Brain pericyte (primary cell): ENCODE measurements at places on chromosomes 5 and 9.

DNA sequence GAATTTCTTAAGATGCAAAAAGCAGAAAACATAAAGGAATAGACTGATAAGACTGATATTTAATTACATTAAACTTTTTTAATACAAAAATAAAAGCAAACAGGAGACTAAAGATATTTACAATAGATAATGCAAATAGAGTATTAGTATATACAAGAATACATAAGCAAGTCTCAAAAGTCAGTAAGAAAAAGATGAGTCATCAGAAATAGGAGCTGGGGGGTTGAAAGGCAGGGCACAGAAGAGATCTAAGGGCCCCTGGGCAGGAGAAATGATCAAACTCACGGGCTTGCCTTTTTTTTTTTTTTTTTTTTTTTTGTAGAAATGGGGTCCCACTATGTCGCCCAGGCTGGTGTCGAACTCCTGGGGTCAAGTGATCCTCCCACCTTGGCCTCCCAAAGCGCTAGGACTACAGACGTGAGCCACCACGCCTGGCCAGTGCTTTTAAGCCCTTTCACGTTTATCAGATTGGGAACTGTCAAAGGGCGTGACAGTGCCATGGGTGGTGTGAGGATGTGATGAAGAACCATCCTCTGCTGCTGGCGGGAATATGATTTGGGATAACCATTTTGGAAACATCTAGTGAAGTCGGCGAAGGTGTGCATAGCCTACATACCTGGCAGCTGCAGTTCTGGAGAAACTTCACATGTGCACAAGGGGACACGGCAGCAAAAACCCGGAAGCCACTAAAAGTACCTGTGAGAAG lies 126.1 kb downstream of the CACNA1B start:
- no peak for DNase-seq

DNA sequence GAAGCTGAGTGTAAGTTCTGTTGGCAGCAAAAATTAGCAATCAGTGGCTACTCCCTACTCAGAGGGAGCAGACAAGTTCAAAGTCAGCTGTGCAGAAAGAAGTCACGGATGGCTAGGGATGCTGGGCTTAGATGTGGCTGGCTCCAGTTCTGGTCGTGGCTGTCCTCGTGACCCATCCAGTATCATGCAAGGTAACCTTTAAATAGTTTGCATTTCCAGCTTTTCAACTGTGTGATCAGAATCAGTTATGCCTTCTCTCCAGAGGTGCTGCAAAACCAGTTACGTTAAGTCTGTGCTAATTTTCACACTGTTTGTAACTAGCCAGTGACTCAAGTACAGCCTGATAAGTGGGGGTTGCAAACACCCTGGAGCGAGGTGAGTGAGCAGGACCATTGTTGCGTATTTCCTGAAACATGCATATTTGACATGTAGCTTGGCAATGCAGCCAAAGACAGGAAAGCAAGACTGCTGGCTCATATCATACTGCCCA lies 302.4 kb downstream of the ATPSCKMT start:
- no peak for DNase-seq

DNA sequence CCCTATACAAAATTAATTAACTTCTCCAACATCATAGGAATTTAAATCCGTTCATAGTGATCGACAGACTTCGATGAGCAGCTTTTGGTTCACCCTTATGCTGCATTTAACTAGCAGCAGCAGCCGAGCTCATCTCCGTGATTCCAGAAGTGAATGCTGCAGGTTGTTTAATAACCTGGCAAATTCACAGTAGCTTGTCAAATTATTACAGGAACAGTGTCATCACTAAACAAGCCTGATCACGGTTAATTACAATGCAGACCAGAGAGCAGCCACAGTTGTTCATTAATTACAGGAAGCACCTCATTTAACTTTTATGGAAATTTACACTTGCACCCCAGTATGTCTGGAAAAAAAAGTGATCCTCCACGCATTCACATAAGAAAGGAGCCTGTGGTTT lies 188.2 kb downstream of the BNC2 start:
- no peak for DNase-seq

GRCh38 chr5:156314416-156314815 lies 12.5 kb upstream of the SGCD start:
- no peak for DNase-seq

DNA sequence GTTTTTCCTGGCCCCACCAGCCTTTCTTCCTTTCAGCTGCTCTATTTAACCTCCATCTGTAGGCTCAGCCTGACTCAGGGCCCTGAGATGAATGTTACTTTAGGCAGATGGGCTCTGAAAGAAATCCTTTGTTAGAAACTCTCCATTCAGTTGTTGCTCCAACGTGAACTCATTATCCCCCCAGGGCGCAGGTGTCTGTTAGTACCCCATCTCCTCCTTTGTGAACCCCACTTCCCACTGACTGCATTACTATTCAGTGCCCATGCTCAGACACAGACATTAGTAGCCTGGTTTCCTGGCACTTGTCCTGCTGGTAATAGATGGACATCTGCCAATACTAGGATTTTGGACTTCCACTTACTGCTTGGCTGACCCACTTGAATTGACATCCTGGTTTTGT lies 1271.6 kb downstream of the PTPRD start:
- no peak for DNase-seq

DNA sequence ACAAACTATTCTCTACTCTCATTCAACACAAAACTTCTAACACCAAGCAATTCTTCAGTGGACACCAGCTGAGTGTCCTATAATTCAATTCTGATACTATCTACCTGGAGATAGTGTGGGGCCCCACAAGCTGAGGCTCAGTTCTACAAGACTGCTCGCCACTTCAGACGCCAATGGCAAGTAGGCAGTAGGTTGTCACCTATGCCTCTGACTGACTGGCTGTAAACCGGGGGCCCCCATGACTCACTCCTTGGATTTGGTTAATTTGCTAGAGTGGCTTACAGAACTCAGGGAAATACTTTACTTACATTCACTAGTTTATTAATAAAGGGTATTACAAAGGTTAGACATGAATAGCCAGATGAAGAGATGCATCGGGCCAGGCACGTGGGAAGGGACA lies 21.5 kb downstream of the INIP start:
- DNase-seq, result no peak

GRCh38 chr9:125646217-125646616 lies 60.8 kb downstream of the MAPKAP1 start:
- DNase-seq, result no peak

DNA sequence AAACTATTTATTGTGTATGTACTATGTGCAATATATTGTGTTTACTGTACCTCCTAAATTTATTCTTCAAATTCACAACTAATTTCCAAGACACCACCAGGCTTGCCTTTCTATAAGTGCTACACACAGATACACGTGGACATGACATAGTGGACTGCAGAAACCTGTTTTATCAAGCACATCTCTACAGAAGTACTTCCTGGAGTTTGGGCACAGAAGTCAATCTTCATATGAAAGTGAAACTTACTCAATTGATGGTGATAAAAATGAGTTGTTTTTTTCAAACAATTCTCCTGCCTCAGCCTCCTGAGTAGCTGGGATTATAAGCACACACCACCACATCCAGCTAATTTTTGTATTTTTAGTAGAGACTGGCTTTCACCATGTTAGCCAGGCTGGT lies 57.6 kb downstream of the NLN start:
- no peak for DNase-seq

- DNase-seq, result no peak
These were observed 66.1 kb downstream of the PAPPA start for GRCh38 chr9:116219686-116220085.

GRCh38 chr9:110582156-110582555 lies 2.6 kb upstream of the SVEP1 start:
- DNase-seq, result no peak

DNA sequence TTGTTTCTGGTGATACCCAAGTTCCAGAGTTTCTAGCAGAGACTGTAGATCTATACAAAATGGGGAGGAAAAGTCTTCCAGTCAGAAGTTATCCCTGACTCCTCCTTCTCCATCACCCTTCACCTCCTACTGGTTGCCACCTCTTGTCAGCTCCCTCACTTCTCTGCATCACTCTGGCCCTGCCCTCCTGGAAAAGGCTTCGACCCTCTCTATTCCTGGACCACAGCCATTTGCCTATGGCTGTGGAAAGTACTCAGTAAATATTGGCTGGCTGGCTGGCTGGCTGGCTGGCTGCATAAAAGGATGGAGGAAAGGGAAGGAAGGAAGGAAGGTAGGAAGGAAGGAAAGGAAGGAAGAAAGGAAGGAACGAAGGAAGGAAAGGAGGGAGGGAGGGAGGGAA lies 32.7 kb upstream of the ABCA1 start:
- DNase-seq, result no peak
